ENCODE measurements at places on chromosomes 3 and 15. TPM values are rescaled to one million over a fixed set of nuclear protein-coding genes. Genes with fewer than 3 reads are reported as not detected.

GRCh38 chr3:142858043-142858442, 30.8 kb downstream of the PCOLCE2 start:
- peaks cover 40% of the 10 kb centered on the region for H3K27me3 ChIP-seq
- no peak overlapping the region for H3K4me3 ChIP-seq
- H3K36me3 ChIP-seq, result no peaks in the 10 kb centered on the region
- DNase-seq, result no peak

- H3K27ac ChIP-seq, result no peak overlapping the region
- DNase-seq, result no peak
- no peaks in the 10 kb centered on the region for H3K27me3 ChIP-seq
- H3K36me3 ChIP-seq, result peaks cover 8% of the 10 kb centered on the region
- no peak overlapping the region for H3K4me3 ChIP-seq
Observed at GRCh38 chr3:183592821-183593220, 37.3 kb upstream of the KLHL6 start.

- H3K27ac ChIP-seq, result no peak overlapping the region
- H3K4me1 ChIP-seq, result no peaks in the 10 kb centered on the region
- no peak overlapping the region for H3K4me3 ChIP-seq
- DNase-seq, result no peak
Observed at GRCh38 chr3:65979731-65980130, 59.0 kb downstream of the MAGI1 start.

Gene VPS13C
- total RNA-seq, result 63.6 TPM

Gene TGM4
- not detected for total RNA-seq

- peaks cover 18% of the 10 kb centered on the region for H3K27me3 ChIP-seq
- no peaks in the 10 kb centered on the region for H3K4me1 ChIP-seq
- DNase-seq, result no peak
- H3K36me3 ChIP-seq, result no peaks in the 10 kb centered on the region
- H3K4me3 ChIP-seq, result no peak overlapping the region
- H3K27ac ChIP-seq, result no peak overlapping the region
Observed at GRCh38 chr3:124770336-124771082, 40.3 kb downstream of the UMPS start.
